B cell (primary cell): ENCODE measurements at places on chromosomes 7 and 10. TPM values are rescaled to one million over a fixed set of nuclear protein-coding genes. Genes with fewer than 3 reads are reported as not detected.
A peak's percentile ranks its signal among the peaks of the same experiment; 100 is the strongest.

DNA sequence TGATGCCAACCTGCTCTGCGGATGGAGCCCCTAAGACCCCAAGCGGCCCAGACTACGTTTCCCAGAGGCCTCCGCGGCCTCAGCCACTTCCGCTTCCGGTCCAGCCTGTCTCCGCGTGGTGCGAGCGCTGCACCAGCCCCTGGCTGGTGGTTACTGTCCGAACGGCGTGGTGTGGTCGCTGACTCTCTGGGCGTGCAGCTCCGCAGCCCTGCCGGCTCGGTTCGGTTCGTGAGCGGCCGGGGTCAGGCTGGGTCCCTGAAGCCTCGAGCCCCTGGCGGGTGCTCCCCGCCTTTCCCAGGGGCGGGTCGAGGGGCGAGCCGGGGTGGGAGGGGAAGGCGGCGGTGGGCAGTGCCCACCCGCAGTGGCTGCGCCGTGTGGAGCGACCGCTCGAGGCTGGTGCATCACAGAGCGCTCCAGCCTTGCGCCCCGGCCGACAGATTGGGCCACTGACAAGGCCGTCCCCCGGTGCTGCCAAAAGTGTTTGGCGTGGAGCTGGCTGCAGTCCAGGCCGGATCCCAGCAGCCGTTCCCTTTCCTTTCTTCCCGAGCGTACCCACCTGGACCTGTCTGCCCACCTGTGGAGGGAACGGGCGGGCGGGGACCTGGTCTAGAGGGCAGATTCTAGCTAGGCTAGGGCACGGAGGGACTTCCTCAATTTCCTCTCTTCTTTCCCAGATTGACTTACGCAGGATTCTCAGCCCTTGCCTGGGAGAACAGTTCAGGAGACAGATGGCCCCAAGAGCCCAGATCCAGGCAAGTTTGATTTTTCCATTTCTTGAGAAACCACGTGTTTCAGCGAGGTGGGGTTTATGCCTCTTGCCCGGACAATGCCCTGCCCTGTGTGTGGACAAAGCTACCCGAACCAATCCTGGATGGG lies at the start of gene ZNF485:
TSS of gene ZNF485 (plus strand) at position 116 of the 876 bp plus-strand sequence. CDS start at position 729, 613 bp downstream.
- DNase-seq: peak; percentile 71

DNA sequence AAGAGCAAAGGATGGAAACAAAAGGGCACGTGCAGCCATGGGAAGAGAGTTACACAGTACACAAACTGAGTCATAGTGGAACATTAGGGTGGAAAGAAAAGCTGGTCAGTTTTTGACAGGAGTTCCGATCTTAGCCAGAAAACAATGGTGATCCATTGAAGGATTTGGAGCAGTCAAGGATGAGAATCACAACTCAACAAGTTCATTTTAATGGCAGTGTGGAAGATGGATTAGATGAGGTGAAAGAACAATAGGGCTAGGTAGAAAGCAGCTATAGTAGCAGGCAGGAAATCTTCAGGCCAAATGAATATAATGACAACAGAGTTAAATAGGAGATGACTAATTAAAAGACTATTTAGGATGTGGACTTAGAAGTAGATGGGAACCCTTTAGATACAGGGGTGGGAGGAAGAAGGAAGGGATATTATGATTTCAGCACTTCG lies 136.3 kb downstream of the DOCK4 start:
- DNase-seq: no peak

- no peak for DNase-seq
Measured at GRCh38 chr10:126736727-126737126, 66.2 kb upstream of the C10orf90 start.

DNA sequence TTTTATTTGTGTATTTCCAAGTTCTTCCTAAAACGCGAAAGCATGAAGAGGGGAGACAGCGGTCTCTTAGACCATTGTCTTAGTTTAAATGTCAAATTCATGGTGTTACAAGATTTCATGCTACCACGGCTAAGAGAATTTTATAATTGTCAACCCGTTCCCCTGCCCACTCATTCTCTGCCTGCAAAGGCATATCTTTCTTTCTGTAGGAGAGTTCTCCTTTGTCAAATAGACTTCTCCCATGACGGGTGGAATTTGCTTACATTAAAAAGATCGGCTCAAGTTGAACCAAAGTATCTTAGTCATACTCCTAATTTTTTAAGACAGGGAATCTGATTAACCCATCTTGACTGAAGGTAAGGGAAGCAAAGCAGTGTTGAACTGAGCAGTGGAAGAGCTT lies 539.2 kb downstream of the REEP3 start:
- no peak for DNase-seq

GRCh38 chr7:45691155-45691656 lies 117.0 kb downstream of the ADCY1 start:
- no peak for DNase-seq

DNA sequence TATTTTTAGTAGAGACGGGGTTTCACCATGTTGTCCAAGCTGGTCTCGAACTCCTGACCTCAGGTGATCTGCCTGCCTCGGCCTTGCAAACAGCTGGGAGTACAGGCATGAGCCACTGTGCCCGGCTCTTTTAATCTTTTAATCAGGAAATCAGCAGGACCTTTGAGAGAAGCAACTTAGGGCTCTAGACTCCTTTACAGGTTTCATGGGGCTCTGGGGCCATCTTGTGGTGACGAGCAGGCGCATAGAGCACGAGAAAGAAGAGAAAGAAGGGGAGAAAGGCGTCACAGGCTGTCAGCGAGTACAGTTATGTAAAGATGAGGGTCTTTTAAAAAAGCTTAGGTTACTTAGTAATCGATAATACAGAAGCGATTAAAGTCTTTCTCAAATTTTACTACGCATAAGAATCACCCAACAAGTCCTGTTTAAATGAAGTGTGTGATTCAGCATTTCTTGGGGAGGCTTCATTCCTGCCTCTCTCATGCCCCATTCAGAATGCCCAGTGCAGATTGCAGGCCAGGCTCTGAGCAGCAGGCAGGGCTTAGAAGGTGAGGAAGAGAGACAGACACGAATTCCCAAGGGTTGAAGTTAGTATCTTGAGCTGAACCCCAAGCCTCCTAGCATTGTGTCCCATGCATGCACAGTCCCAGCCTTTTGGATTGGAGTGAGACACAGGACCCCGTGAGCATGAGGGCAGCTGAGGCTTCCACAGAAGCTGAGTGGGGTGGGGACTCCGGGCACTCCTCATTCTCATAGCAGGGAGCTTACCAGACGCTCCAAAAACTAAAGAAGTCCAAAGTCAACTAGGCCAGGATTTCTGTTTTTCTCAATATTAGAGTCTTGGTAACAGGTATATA lies 23.6 kb upstream of the PFKP start:
- peak; percentile 80 for DNase-seq

DNA sequence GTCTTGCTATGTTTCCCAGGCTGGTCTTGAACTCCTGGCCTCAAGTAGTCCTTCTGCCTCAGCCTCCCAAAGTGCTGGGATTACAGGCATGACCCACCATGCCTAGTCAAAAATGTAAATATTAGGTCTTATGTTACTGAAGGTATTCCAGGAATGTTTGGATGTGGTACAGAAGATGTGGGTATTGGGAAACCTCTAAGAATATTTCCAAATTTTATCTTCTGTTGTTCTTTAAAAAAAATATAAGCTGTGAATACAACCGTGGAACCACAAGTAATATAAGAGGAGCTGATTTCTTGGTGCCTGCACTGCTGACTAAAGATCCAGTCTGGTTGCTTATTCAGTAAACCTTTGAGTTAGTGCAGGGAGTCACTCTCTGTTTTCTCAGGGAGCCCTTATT lies 178.3 kb downstream of the AUTS2 start:
- DNase-seq: no peak

The TECPR1 gene
- total RNA-seq: 52.2 and 66.4 TPM in 2 replicates

GRCh38 chr7:17492437-17492836 lies 194.0 kb downstream of the AHR start:
- DNase-seq: no peak

The ENKUR gene
- total RNA-seq: not detected in 2 replicates

The TEX47 gene
- not detected in 2 replicates for total RNA-seq

- no peak for DNase-seq
Measured at GRCh38 chr7:109261781-109262180, 692.1 kb downstream of the DNAJB9 start.

The PPP1R17 gene
- total RNA-seq: 0.20 TPM in 1 of 2 replicates, not detected in the other

DNA sequence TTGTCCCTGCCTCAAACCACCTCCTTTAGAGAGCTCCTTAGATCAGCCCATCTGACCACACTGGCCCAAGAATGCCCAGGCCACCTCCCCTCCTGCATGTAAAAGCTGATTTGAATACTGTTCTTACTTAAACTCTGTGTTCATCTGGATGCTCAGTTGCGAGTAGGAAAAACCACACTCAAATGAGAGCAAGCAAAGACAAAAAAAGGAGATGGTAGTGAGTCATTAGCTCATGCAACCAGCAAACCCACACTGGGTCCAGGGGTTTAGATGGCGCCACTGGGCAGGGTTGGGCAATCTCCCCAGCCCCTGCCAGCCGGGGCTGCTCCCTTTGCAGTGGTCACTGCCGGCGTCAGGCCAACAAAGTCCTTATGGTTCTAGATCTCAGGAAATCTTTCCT lies 32.7 kb downstream of the TSPAN15 start:
- no peak for DNase-seq

DNA sequence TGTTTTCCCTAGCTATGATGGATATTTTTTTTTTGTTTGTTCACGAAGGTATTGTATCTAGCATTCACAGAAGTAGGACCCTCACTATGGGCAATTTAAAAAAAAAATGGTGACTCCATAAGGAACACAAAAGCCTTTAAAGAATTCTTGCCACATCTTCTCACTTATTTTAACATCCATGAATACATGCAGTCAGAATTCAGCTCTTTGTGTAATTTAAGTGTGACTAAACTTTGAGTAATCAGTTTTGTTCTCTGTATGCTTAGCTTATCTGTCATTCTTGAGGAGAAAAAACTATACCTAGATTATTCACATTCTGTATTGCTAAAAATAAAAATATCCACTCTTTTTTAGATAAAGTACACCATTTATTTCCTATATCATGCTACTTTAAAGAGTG lies 313.2 kb upstream of the KCND2 start:
- DNase-seq: no peak

GRCh38 chr7:150722431-150722931 lies 6.1 kb downstream of the GIMAP1 start:
- DNase-seq: no peak

- peak; percentile 44 for DNase-seq
Measured at GRCh38 chr7:105759670-105760550, 116.5 kb downstream of the ATXN7L1 start.

GRCh38 chr10:13686331-13686752 lies 99.6 kb downstream of the PRPF18 start:
- no peak for DNase-seq

The NRG3 gene
- total RNA-seq: not detected in 2 replicates

GRCh38 chr7:87435546-87435945 lies 39.9 kb downstream of the ABCB4 start:
- DNase-seq: no peak

GRCh38 chr7:109983618-109984017 lies 1107.3 kb upstream of the LRRN3 start:
- DNase-seq: no peak

The FLNC gene
- not detected in 2 replicates for total RNA-seq

The AGR3 gene
- total RNA-seq: not detected in 2 replicates

GRCh38 chr10:4127518-4128315 lies 342.7 kb upstream of the KLF6 start:
- peak; percentile 76 for DNase-seq

DNA sequence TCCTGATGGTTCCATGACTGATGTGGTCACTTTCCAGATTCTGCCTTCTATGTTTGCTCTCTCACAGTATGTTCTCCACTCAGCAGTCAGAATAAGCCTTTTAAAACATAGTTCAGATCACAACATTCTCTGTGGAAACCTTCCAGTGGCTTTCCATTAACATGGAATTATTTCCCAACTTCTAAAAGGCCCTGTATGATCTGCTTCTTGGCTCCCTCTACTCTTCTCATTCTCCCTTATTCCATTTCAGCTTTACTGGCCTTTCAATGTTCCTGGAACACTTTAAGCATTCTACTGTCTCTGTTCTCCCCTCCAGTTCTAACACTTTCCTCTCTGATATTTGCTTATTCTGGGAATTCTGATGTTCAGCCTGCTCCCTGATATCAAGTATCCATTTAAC lies 325.6 kb downstream of the THSD7A start:
- DNase-seq: no peak

GRCh38 chr10:24390746-24391145 lies 181.8 kb downstream of the KIAA1217 start:
- no peak for DNase-seq

- DNase-seq: no peak
Measured at GRCh38 chr10:121988361-121989324, at the start of gene TACC2. TSS of gene TACC2 (plus strand) at chr10:121989163. CDS start at chr10:122021982, 32,819 bp downstream.

GRCh38 chr7:54699715-54700114 lies 59.3 kb downstream of the SEC61G start:
- no peak for DNase-seq

DNA sequence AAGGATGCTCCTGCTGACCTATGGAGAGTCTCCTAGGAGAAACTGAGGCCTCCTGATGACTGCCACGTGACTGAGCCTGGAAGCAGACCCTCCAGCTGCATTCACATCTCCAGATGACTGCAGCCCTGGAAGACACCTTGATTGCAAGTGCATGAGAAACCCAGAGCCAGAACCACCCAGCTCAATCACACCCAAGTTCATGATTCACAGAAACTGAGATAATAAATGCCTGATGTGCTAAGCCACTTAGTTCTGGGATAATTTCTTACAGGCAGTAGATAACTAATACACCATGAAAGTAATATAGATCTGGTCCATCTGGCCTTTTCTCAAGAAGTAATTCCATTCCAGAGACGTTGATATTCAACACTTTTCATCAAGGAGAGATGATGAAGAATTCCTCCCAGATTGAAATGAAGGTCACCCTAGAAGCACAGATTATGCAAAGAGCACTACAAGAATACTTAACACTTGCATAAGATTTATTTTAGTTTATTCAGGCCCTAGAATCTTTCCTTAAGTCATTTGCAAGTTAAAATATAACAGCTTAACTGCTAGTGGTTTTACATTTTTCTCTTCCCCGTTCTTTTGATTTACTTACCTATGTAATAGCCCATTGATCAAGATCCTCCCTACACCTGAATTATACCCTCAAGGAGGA lies 208.2 kb upstream of the INHBA start:
- no peak for DNase-seq

- no peak for DNase-seq
Measured at GRCh38 chr7:159019111-159019510, 125.6 kb downstream of the VIPR2 start.

The UPK3B gene
- total RNA-seq: 4.9 and 6.8 TPM in 2 replicates

DNA sequence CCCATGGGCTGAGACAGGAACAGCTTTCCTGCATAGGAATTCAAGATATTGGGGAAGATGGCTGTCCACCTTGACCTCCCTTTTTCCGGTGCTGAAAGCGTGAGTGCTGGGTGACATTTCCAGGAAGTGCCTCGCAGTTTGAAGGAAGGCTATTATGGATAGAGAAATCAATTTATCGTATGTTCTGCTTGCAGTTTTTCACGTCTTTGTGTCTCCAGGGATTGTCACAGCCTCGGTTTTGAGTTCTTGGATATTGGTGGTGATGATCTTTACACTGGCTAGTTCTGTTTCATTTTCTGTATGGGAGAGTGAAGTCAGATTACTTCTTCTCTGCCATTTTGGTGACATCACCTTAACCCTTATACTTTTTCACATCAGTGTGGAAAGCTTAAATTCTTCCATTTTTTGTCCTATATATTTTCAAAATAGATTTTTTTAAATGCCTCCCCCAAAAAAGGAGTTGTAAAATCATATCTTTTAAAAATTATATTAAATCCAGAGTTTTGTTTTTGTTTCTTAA lies 102.5 kb upstream of the APBB1IP start:
- no peak for DNase-seq
